ENCODE measurements at places on chromosomes 5 and 9.

- no peak for DNase-seq
Observed at GRCh38 chr5:1962619-1963355, 80.1 kb upstream of the IRX4 start.

GRCh38 chr5:109743770-109744212 lies 54.1 kb downstream of the MAN2A1 start:
- no peak for DNase-seq

GRCh38 chr9:129198319-129199043 lies 20.4 kb upstream of the IER5L start:
- DNase-seq: no peak

- no peak for DNase-seq
Observed at GRCh38 chr9:128091571-128091970, 23.5 kb downstream of the SLC25A25 start.

GRCh38 chr9:4425319-4426045 lies 64.8 kb upstream of the SLC1A1 start:
- no peak for DNase-seq

DNA sequence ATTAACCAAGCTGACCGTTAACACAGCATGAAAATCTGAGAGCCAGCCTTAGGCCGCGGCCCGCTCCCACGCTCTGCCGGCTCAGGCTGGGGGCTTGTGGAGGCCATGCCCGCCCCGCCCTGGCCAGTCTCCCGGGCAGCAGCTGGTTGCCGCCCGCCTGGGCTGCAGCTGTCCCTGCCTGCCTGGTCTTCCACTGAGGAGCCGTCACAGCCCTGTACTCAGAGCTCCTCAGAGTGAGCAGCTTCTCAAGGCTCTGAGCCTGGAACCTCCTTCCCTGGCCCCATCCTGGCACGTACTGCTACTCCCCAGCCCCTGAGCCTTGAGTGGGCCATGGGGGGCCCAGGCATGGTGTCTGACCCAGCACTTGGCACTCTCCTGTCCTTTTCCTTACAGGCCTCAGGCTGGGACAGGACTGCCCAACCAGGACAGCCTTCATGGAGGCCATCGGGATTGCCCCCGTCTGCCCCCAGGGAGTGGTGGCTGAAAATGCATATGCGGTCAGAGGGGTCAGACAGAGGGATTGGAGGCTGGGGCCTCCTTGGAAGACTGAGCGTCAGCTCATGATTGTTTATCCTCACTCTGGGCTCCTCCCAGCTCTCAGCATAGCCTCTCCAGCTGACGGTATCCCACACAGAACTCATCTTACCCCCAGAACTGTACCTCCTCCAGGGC lies 11.9 kb downstream of the FGFR4 start:
- no peak for DNase-seq

- DNase-seq: no peak
Observed at GRCh38 chr9:7293091-7293490, 506.5 kb downstream of the DMAC1 start.

DNA sequence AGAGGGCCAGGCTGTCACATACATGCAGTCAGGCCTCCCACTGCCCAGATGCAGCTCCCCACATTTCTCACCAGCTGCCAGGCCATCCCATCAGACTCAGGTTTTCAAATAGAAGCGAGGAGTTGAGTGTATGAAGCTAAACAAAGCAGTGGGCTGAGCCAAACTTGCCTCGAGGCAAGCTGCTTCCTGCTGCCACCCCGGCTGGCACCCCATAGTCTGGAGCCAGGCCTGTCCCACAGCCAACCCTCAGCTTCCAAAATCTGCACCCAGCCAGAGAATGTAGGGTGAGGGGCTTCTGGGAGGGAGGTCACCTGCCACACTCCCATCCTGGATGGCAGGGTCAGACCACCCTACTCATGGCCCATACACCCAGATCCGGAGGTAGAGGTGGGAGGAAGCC lies 22.3 kb upstream of the ALDH1B1 start:
- DNase-seq: no peak

DNA sequence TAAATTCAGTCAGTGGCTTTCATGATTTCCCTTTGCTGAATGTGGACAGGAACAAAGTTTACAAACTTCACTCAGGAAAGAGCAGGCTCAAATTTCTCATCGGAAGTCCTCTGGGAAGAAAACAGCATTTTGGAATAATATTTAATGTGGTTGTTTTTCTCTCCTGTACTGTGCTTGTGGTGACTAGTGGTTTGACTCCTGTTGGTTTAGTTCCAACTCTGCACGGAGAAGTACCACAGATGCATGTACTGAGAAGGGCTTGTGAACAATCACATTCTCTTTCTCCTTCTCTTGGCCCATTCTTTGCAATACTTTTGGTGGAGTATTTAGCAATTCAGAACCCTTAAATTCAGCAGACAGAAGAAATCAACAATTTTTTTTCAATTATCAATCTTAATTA lies 13.3 kb downstream of the MPDZ start:
- DNase-seq: no peak

DNA sequence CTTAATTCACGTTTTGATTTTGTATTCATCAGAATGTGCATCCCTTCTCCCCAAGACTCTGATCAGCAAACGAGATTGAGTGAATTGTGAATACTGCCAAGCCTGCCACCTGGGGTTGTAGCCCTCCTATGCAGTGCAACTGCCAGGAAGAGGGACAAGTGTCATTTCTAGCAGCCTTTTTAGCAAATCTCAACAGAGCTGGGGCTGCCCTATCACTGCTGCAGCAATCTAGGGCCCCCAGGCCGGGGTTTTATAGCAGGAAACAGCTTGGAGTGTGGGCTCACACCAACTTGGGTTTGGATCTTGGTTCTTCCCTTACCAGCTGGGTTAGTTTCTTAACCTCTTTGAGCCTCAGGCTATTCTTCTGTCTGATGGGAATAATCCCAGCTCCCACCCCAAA lies 4.0 kb downstream of the CSF1R start:
- DNase-seq: no peak

- no peak for DNase-seq
Observed at GRCh38 chr5:129906177-129906887, 2.1 kb downstream of the CHSY3 start.

All from cortex of kidney (tissue), 1 donor.